ENCODE measurements at places on chromosomes 4 and X.

DNA sequence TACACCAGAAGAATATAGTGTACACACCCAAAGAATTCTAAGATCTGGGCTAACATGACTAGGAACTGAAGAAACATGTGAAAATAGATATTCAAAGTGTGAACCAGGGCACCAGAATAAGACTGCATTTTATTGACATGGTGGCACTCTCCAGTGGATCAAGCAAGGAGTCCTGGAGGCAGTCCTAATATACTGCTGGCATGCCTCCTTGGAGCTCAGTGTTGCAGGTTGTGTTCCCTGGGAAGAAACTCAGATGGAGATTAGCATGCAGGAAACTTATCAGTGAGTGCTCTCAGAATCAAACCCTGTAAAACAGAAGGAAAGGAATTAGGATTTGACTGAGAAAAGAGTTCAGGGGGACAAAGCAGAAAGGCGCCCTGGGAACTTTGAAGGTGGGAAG, 105.1 kb downstream of the CXCL13 start:
- DNase-seq: no peak

GRCh38 chr4:76596713-76597112, 161.7 kb downstream of the SHROOM3 start:
- no peak for DNase-seq

DNA sequence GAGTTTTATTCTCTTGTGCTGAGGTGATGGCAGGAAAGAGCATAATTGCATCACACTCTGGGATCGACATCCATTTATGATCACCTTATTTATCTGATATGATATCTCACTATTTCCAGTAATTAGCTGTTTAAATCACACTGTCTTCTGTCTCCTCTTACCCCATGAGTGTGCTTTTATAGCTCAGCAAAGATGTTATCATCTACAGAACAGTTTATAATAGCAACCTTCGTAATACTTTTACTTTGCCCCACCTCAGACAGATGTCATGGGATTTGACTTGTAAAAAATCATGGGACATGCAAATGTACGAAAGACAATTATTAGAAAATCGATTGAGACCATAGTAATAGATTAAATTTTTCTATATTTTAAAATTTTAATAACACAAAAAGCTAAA, 1122.3 kb upstream of the PCDH10 start:
- DNase-seq: no peak

DNA sequence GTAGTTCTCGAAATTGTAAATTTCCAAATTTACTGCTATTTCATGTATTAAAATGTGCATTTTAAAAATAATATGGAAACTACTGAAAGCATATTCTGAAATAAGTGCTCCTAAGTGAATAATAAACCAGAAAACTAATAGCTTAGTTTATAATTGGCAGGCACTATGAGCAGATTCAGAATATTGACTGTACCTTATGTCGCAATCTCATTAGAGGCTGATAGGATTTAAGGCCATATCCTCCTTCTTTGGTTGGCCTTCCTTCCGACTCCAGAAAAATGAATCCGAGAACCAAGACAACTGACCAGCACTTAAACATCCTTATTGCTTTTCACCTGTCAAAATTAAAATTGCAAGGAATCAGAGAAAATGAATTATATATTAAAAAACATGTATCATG, 52.7 kb downstream of the FSTL5 start:
- DNase-seq: no peak

- no peak for DNase-seq
Observed at GRCh38 chrX:85221361-85221760, 22.2 kb downstream of the SATL1 start.

- no peak for DNase-seq
Observed at GRCh38 chr4:150181536-150181935, 103.3 kb downstream of the DCLK2 start.

- DNase-seq: no peak
Observed at GRCh38 chr4:56879996-56880395, 27.7 kb upstream of the REST start.

- no peak for DNase-seq
Observed at GRCh38 chr4:84956014-84956413, 10.5 kb downstream of the WDFY3 start.

GRCh38 chr4:85482010-85482738, 7.2 kb downstream of the ARHGAP24 start:
- no peak for DNase-seq

GRCh38 chr4:97627750-97628149, 515.5 kb downstream of the STPG2 start:
- no peak for DNase-seq

- DNase-seq: no peak
Observed at GRCh38 chr4:187908079-187908561, 87.5 kb upstream of the ZFP42 start.

DNA sequence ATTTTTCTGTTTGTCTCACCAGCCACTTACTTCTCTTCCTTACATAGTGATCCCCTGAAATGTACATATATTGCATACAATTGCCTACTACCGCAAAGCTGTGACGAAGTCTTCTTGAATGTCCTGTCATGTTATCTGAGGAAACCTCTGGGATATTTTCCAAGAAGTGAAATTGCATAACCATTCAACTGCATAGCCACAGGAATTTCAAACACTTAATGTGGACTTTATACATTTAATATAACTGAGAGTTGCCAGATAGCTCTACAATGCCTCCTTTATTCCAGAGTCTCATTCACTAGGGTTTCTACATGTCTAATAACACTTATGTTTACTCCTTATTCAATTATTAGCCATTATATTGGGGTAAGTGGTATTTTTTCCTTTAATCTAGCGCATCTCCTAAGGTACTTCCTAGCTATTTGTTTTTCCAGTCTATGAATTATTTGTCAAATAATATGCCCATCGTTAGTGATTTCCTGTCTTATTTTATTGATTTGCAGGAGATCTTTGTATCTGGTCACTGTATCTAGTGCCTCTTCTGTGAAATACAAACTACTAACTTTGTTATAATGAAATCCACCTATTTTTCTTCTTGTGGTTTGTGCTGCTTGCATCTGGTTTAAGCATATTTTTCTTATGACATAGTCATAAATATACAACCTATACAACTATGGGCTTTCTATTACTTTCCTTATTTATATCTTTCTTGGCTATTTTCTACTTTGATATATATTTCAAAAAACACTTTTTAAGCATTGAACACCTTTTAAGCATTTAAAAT, 69.2 kb upstream of the GRID2 start:
- no peak for DNase-seq

- no peak for DNase-seq
Observed at GRCh38 chr4:41257906-41258305, 1.2 kb downstream of the UCHL1 start.

- DNase-seq: no peak
Observed at GRCh38 chrX:13940671-13941070, 89.0 kb downstream of the GEMIN8 start.

- DNase-seq: no peak
Observed at GRCh38 chr4:145623831-145624230, 4.6 kb downstream of the MMAA start.

GRCh38 chr4:3237266-3237665, 11.7 kb upstream of the MSANTD1 start:
- no peak for DNase-seq

DNA sequence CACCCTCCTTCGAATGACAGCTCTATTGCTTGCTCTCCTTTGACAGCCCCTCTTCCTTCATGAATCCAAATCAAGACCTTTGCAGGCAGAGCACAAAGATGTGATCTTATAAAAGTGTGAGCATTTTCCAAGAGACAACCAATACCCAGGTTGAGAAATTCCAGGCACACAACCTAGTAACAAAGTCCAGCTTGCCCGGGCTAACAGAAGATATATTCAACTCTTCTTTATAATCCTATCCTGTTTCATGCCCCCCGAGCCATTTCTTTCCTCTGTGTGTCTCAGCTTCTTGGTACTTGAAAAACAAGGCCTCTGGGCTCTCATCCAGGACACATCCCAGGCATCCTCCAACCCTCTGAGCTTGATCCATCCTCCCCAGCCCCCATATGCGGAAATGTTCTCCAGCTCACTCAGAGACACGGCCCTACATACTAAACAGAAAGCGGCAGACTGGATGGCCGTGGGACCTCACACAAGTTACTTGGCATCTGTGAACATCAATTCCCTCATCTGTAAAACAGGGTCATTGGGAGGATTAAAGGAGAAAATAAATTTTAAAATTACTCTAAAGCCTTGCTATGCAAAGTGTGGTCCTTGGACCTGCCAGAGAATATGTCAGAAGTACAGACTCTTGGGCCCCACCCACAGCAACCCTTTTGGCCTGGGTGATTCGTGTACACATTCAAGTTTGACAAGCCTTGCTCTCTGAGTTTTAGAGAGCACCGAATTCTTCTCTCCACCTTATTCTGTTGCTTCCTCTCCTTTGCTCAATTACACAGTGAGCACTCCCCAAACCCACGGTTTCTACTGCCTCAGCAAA, 627.0 kb downstream of the BCOR start:
- DNase-seq: no peak

- DNase-seq: peak; percentile 76
Observed at GRCh38 chrX:65697915-65698796, 30.7 kb downstream of the MSN start.

DNA sequence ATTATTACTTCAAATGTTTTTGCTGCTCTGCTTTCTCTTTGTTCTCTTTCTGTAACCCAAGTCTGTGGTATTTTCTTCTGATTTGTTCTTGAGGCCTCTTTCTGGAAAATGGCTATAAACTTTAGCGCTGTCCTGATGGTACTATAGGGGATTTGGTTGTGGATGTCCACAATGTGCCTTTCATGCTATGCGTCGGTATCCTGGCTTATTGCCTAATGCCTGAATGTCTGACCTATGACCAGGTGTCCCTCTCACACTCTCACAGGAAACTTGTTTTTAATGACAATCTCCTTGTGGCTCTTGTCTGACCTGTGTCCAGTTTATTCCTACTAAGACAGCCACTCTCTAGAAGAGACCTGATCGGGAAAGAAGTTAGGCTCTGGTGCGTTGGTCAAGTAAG, 222.4 kb upstream of the NR3C2 start:
- DNase-seq: no peak

DNA sequence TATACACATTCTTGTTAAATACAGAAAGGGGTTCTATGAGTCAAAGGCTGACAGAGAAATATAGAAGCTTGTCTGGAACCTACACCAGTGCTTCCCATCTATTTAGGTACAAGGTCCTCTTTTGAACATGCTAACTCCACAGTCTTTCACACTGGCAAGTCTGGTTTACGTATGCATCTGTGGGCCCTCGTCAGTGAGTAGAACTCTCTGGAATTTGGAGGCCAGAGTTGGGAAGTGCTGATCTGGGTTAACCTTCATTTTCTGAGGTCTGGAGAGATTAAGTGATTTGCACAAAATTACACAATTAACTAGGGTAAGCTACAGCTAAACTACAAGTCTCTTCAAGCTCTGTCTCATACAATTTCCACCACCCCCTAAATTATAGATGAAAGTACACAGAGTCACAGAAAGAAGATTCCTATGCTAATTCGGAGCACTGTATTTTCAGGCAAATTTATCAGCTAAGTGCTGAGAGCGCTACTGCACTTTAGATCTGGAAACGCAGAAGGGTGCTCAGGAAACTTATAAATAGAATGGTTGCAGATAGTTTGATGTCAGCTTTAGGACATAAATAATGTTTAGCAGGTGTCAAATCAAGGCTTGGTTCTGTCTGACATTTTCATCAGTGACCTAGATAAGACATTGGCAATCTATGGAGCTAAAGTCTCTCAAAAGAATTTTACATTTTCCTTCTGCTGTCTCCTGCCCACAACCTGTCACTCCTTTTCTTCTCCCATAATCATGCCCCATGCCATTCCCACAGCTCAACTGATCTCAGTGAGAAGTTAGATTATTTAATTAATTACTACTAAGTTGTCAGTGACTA, 43.0 kb upstream of the PDLIM5 start:
- no peak for DNase-seq

DNA sequence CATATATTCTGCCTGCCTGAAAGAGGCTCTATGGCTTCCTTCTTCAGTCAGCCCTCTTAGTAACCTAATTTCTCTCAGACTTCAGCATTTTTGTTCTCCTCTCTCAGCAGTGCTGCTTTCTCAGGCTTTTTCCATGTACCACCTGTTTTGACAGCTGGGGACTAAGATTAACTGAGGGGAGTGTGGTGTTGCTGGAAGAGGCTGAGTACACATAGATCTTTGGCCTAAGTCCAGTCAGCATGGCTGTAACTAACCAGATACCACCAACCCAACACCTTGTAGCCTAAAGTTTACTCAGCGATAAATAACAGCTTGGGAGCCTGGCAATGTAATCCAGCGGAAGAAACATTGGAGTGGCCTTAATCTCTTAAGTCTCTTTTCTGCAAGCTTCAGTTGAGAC, 85.5 kb downstream of the RTL3 start:
- no peak for DNase-seq

DNA sequence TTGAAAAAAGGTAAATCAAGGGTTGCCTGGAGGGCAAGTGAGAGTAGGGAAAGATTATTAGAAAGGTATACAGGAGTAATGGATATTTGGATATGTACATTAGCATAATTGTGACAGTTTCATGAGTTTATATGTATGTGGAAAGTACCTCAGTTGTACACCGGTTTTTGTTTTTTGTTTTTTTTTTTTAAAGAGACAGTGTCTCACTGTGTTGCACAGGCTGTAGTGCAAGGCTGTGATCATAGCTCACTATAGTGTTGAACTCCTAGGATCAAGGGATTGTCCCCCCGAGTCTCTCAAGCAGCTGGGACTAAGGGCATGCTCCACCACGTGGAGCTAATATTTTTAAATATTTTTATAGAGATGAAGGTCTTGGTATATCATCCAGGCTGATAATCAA, 15.3 kb upstream of the HPGD start:
- no peak for DNase-seq

- DNase-seq: no peak
Observed at GRCh38 chrX:12441381-12442128, 303.3 kb downstream of the FRMPD4 start.

DNA sequence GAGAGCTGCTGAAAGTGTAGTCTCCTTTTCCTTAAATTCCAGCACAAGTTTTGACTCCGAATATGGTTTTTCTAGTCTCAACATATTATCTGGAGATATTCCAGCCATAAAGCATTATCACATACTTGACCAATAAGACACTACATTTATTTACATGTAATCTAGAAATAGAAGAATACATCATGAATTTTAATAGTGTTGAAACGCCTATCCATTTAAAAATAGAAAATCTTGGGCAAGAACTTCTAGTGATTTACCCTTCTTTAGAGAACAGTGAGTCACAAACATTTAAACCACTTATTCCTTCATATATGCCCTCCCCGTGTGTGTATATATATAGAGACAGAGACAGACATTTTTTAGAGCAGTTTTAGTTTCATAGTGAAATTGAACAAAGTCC, 161.5 kb downstream of the SOWAHB start:
- DNase-seq: no peak

GRCh38 chr4:24473309-24473721, 111.0 kb downstream of the DHX15 start:
- DNase-seq: no peak

- no peak for DNase-seq
Observed at GRCh38 chr4:86155766-86156165, 204.1 kb downstream of the MAPK10 start.
